Stimulated activated CD8-positive, alpha-beta memory T cell treated with anti-CD3 and anti-CD28 coated beads, Interleukin-12 subunit alpha, Interleukin-12 subunit beta, amount 100 ng/mL, for 4 hours (primary cell): ENCODE measurements at places on chromosomes 16 and 17.

DNA sequence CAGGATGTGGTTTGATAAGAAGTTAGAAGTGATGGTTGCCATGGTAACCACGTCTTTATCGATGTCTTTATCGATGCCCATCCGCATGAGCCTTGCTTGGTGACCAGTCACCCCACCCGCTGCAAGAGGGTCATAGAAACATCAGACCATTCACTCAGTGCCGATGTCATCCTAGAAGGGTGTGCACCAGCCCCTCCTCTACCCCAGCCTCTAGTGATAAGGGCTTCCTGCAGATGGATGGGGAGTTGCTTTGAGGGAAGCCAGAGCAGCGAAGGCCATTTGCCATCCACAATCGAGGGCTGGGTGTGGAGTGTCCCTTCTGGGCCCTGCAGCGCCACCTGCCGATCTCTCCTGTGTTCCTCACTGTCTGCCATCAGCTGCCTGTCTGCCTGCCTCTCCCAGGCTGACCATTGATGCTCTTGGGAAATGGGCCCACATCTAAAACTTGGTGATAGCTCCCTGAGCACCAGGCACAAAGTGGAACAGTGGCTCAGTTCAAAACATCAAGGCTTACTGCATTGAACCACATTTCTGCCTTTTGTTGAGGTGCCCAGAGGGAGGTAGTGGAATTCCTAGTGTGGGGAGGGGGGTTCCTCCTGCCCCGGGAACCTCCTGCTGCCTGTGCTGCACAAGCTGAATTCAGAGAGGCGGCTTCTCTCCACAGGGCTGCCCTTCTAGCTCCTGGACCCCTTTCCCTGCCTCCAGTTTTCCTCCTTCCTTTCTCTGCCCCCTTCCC, 8.9 kb downstream of the CALB2 start:
- no peak for DNase-seq

DNA sequence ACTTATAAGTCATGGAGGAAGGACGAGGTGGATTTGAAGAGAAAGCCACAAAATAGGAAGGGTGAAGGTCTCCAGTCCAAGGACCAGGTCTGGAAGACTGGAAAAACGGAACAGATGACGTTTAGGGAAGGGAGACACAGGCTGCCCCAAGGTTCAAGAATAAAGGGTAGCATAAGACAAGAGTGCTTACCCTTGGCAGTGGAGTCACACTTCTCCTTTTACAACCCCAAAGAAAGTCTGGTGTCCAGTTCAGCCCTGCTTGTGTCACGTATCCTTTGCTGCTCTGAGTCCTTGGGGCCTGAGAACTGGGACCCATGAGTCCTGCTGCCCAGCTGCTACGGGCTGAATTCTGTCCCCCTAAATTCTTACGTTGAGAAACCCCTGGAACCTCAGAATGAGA, 13.0 kb upstream of the GGA2 start:
- DNase-seq = no peak

- DNase-seq = no peak
These were observed 15.4 kb downstream of the VASN start for GRCh38 chr16:4386951-4387565.

DNA sequence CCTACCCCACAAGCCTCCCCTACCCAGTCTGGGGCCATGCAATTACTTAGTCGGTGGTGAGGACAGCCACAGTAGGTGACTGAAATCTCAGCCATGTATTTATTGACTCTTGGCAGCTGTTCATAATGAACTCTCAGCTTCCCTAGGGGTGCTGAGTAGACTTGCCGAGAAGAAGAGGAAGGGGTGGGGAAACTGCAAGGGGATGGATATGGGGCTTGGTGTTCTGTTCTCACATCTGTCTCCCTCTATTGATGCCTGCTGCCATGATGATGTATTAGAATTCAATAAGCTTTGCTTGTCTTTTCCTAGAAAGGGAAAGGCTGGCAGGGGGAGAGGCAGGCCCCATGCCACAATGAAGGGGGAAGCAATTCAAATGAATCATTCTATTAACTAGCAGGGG, 112.9 kb downstream of the GP2 start:
- DNase-seq = no peak

- DNase-seq = no peak
These were observed 94.9 kb downstream of the ANKRD11 start for GRCh38 chr16:89395150-89396142.

DNA sequence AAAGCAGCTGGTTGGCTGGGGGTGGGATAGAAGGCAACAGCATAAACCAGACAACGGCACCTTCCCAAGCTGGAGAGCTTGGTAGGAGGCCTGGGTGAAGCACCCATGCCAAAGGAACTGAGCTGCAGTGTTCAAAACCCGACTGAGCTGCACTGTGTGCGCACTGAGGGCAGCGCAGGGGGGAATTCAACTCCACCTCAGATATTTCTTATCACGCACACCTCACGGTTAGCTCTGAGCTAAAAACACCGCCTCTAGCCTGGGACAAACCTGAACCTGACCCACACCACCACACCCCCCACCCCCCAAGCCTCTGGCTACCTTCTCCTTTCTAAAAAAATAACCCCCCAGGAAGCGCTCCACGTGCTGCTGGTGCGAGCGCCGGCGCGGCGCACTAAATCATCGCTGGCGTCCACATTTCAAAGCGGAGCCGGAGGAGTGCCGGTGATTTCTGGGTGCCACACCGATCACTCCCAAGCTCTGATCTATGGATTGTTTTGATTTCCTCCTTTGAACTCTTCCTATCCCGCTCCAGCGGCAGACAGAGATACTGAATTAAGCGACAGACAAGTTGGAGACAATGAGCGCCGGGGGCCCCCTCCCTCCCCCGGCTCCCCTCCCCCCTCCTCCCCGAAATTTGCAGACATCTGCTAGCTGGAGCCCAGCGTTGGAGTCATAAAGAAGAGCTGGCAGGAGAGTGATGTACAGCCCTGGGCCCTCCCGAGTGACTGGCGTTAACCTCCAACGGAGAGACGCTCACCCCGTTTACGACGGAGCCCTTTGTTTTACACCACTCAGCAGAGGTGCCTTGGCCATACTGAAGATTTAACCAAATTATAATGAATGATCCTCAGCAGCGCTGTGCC, 85.0 kb downstream of the NOG start:
- DNase-seq = no peak

DNA sequence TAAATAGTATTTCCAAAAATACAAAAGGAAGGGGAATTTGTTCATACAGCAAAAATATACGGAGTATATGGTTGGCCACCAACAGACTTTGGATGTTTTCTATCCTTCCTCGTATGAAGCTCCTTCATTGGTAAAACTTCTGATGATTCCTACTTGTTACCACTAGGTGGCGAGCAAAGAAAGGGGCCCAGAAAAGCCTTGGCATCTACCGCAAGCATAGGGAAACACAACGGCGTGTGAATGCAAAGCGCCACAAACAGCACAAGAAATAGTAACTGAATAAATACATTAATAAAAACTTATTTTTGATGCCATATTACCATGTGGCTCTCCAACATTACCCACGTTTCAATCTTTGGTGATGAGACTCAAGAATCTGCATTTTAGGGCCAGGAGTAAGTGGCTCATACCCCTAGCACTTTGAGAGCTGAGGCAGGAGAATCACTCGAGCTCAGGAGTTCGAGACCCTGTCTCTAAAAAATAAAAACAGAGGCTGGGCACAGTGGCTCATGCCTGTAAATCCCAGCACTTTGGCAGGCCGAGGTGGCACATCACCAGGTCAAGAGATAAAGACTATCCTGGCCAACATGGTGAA, 34.5 kb downstream of the YWHAE start:
- DNase-seq = no peak

- DNase-seq = no peak
These were observed 5.6 kb upstream of the TUBG2 start for GRCh38 chr17:42653179-42654124.

- no peak for DNase-seq
These were observed 26.6 kb downstream of the MRC2 start for GRCh38 chr17:62653826-62654761.

DNA sequence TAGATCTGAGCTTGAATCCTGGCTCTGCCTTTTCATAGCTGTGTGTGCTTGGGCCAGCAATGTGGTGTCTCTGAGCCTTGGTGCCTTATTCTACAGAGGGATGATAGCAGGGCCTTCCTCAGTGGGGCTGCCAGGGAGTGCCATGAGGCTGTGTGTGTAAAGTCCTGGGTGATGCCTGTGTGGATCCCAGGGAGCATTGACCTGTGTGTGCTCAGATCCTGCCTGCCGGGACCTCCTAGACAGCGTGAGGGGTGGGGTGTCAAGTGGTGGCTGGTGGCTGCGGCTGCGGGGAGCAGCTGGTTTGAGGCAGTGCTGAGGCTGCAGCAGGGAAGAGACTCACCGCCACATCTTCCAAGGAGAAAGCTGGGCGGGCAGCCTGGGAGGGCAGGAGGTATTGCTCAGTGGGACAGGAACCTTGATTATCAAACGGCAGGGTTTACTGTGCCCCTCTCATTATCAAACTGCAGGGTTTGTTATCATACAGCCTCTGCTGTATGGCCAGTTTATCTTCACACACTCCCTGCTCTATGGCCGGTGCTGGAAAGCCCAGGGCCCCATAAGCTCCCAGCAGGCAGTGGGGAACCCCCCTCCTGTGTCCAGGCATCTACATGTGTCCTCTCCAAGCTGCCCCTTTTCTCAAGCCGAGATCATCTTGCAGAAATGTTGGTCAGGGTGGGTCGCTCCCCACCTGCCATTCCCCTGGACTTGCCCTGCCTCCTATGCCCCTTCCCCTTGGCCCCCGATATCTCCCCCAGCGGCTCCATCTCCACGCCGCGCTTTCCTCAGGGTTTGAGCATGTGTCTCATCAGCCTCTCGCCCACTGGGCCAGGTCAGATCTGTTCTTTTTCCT, 3.1 kb upstream of the ADCY7 start:
- DNase-seq = no peak

DNA sequence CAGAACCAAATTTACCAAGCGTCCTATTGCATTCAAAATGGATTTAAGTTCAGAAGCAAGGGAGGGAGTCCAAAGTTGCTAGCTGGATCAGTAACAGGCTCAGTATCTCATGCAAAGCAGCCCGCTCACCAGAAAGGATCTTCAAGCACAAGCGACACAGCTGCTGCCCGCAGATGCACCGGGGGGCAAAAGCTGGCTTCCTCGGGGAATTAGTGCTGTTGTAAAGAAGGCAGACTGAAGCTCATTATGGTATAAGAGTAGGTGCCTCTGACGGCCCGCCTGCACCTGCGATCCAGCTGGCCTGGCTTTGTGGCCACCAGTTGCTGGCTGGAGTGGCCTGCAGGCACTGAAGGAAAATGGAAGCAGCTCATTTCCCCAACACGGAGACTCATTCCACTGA, 128.4 kb upstream of the RCVRN start:
- DNase-seq = no peak
